Head of caudate nucleus (tissue), 42 donors: ENCODE measurements at places on chromosomes 3 and 15.

- no peak for DNase-seq
These were observed 14.7 kb downstream of the FHIT start for GRCh38 chr3:61236556-61236955.

DNA sequence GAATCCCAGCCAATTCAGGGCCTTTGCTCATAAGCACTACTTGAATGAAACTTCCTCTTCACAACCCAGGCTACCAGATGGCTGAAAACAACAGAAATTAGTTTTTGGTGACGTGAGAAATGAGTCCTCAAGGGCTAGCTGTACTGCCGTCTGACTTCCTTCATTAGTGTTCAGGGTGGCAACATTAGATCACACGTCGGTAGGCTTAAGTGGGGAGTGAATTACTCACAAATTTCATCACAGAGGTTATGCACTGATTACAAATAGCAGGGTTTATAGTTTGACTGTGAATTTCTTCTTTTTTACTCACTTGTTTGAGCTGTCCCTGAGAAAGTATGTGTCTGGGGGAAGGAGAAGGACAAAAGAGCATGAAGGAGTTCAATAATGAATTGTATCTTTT lies 397.2 kb downstream of the GAP43 start:
- no peak for DNase-seq

DNA sequence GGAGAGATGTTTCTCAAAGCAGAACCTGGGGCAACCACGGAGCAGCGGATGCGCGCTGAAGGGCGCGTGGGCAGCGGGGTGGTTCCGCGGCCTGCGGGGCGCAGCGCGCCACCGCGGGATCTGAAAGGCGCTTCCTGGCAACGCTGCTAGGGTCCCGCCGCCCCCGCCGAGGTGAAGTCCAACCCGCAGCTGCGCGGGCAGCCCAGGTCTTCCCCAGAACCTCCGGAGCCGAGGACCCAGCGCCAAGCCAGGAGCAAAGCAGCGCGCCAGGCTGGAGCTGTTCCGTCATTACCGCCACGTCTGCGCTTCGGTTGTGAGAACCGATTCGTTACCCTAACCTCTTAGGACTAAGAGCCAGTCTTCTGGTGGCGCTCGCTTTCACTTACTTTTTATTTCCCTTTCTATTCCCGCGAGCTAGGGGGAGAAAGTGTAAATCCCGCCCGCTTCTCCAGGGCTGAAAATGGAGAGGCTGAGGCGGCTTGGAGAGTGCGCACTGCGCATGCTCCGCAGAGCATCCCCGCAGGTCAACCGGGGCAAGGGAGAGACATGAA lies 3.2 kb upstream of the GABRG3 start:
- DNase-seq = peak; percentile 80

GRCh38 chr15:88385078-88385700 lies 82.0 kb downstream of the MRPL46 start:
- no peak for DNase-seq

DNA sequence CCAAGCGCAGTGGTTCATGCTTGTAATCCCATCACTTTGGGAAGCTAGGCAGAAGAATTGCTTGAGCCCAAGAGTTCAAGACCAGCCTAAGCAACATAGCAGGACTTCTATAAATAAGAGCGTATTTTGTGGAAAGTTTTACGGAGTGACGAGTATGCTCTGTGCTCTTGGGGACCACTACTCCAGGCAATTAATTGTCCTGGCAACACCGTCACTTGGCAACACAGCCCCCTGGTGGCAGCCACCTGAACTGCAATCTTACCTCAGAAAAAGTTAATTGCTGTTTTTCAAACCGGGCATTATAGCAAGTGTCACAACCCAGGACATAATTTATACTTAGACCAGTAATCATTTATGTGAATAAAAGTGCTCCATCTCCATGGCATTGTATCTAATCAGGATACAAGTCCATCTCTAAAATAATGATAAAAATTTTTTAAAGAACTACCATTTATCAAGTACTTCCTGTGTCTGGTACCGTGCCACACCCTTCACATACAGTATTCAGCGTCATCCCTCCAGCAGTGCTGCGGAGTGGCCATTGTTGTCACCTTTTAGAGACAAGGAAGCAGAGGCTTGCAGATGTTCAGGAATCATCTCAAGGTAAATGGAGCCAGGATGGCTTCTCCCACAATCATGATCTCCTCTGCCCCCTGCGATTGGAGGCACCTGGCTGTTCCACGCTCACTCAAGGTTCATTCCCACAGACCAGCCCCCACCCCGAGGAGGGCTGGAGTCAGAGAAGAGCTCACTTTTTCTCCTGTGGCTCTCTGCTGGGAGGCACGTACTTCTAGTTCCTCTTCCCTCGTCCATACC lies 34.5 kb downstream of the PLA2G4D start:
- DNase-seq = peak; percentile 56

- peak; percentile 71 for DNase-seq
These were observed 26.9 kb upstream of the LINGO1 start for GRCh38 chr15:77659350-77660321.

- DNase-seq = no peak
These were observed 20.2 kb upstream of the CPOX start for GRCh38 chr3:98613616-98614015.

DNA sequence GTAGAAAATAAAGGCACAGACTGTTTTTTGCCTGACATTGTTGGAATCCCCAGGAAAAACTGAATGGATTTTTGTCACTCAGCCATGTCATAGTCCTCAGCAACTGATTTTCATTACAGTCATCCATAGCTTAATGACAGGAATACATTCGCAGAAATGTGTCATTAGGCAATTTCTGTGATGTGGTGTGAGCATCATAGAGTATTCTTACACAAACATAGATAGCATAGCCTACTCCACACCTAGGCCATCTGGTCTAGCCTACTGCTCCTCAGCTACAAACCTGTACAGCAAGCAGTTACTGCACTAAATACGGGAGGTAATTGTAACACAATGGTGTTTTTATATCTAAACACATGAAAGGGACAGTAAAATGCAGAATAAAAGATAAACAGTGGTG lies 34.4 kb upstream of the FBN1 start:
- no peak for DNase-seq

- DNase-seq = no peak
These were observed 115.6 kb upstream of the LMCD1 start for GRCh38 chr3:8385848-8386620.

GRCh38 chr3:9615003-9615628 lies 34.2 kb upstream of the MTMR14 start:
- no peak for DNase-seq

GRCh38 chr3:21573291-21573690 lies 177.7 kb downstream of the ZNF385D start:
- no peak for DNase-seq

DNA sequence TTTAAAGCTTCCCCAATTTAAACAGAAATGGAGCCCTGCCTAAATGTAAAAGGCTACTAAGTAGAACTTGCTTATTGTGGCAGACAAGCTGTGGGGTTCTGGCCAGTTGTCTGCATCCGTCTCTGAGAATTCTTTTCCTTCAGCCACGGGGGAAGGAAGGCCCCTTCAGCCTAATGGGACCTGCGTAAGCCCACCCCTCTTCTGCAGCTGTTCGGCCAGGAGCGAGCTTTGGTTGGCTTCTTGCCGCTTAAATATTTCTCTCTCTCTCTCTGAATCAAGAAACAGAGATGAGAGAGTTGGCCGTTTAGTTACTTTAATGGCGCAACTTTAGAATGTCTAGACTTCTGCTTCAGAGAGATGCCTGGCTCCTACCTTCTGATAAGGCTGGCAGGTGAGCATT lies 151.7 kb upstream of the PROK2 start:
- no peak for DNase-seq

DNA sequence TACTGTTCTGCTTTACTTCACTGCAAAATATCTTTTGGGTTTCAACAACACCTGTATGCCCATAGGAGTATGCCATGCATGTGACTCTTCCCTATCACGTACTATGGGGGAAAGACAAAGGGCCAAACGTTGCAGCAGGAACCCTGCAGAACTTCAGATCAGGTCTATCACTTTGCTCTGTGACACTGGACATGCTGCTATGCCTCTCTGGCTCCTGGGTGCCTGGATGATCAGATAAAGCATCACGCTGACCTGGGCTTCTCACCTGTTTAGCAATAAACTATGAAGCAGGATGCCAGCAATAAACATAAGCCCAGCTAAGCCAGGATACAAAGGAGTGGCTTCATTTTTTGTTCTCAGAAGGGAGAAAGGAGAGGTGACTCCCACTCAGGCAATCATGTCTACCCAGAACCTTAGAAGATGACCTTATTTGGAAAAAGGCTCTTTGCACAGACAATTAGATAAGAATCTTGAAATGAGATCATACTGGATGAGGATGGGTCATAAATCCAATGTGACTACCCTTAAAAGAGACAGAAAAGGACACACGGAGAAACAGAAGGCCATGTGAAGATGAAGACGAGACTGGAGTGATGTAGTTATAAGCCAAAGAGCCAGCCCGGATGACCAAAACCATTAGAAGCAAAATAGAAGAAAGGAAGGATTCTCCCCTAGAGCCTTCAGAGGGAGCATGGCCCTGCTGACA lies 19.3 kb downstream of the POMGNT2 start:
- DNase-seq = no peak

- no peak for DNase-seq
These were observed 81.6 kb downstream of the LRRC49 start for GRCh38 chr15:70974004-70974832.

GRCh38 chr15:101003706-101004105 lies 84.5 kb downstream of the LRRK1 start:
- DNase-seq = no peak

DNA sequence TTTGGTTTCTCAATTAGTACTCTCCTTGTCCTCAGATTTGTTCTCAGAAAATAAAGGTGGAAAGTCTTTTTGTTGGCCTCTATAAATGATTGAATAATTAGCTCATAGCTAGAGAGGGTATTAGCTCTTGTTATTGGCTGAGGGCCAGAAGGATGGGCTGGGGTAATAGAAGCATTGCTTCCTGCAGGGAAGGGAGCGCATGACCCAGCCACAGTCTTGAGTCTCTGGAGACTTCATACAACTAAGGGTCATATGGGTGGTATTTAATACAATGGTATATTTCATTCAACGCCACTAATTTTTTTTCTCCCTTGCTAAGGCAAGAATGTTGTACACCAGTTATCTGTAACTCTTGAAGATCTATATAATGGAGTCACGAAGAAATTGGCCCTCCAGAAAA lies 8.4 kb downstream of the DNAJA4 start:
- DNase-seq = no peak
